Activated CD4-positive, alpha-beta T cell treated with anti-CD3 and anti-CD28 coated beads, Interleukin-2, amount 10 ng/mL, durations not matched to agents 7 days and 5 days (primary cell): ENCODE measurements at places on chromosomes 3 and 15. TPM values are rescaled to one million over a fixed set of nuclear protein-coding genes. Genes with fewer than 3 reads are reported as not detected.

Gene HIGD2B
- total RNA-seq: not detected

DNA sequence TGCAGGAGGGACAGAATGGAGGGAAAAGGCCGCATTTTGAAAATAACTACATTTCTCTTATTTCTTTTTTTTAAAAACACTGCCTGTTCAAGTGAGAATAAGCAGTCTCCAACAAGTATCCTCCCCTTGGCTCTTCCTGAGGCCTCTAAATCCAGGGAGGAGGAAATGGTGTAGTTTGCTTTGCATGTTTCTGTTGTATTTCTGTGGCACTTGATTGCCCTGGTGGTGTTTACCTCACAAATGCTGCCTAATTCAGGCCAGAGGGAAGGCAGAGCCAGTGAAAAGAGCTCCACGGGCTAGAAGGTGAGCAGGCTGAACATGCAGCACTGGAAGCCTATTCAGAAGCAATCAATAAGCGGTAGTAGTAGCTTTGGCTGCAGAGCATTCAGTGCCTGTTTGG is 149.3 kb upstream of the ATP11B start:
- no peaks in the 10 kb centered on the region for H3K4me1 ChIP-seq
- H3K4me3 ChIP-seq: no peak overlapping the region

Gene MESP2
- total RNA-seq: not detected

DNA sequence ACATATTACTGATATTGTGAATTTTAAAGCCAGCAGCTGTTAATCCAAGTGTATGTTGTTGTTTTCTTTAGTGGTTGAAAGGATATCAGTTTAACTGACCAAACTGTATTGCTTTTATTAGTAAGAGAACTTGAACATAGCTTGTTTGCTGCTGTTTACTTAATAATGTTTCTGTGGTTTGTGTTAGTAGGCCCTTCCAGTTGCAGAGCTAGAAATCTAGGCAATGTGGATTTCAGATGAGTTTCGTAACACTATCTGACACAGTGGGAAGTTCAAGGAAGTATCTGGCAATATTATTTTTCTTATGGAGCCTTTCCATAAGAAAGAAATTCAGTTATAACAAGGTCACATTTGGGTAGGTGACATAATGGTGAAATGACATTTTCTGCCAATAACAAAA is 18.5 kb downstream of the ZNF609 start:
- H3K27ac ChIP-seq: no peak overlapping the region
- peaks cover 16% of the 10 kb centered on the region for H3K36me3 ChIP-seq
- H3K4me3 ChIP-seq: no peak overlapping the region
- H3K4me1 ChIP-seq: peaks cover 25% of the 10 kb centered on the region

DNA sequence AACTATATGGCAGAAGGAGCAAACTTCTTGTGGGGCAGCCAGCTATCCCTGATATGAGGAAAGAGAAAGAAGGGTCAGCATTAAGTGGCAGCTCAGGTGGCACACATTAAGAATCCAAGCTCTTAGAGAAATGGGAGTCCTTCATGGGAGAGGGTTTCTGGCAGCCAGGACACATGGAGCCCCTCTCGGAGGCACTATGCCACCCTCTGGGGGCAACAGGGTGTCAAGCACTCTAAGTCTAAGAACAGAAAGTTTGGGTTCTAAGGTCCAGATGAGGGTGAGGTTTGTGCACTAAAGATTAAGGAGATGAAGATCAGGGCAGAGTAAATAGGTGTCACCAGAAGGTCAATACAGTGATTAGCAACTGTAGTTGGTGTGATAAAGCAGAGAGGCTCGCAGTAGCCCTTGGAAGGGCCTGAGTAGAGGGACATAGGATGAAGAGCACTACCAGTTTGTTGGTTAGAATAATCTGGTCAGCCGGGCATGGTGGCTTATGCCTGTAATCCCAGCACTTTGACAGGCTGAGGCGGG is 89.3 kb downstream of the ST6GAL1 start:
- peaks cover 47% of the 10 kb centered on the region for H3K36me3 ChIP-seq
- no peak for DNase-seq

GRCh38 chr3:104745313-104745712 is 621.4 kb upstream of the ALCAM start:
- no peaks in the 10 kb centered on the region for H3K27me3 ChIP-seq
- H3K4me1 ChIP-seq: no peaks in the 10 kb centered on the region
- H3K4me3 ChIP-seq: no peak overlapping the region
- no peak for DNase-seq
- H3K27ac ChIP-seq: no peak overlapping the region

Gene CFAP100
- total RNA-seq: not detected

- H3K27ac ChIP-seq: no peak overlapping the region
- no peak for DNase-seq
- peaks cover 83% of the 10 kb centered on the region for H3K36me3 ChIP-seq
These were observed 26.1 kb downstream of the EDEM1 start for GRCh38 chr3:5213574-5213966.

Gene LDHAL6B
- not detected for total RNA-seq

DNA sequence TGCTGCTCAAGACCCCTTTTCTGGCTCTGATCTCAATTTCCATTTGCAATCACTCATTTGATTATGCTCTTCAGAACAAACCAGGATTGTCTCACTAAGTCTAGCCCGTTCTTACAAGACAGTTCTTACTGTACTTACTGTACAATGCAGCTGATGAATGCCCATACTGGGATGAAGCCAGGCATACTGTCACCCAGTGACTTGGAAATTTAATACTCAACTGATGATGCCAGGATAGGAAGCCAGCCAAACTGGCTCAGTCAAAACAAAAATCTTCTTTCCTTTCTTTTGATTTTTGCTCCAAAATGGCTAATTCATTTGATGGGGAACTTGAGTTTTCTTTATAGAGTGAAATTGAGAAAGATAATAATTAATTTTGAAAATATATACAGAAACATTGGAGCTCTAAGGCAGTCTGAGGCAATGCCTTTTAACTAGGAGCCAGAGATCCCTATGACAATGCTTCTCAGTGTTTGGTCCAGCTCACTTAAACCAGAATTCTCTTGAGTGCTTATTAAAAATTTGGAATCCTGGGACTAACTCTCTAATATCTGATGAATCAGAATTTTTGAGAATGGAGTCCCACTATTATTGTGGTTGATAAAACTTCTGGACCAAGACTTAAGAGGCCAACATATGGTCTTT is 265.6 kb upstream of the THBS1 start:
- H3K4me1 ChIP-seq: no peaks in the 10 kb centered on the region
- no peaks in the 10 kb centered on the region for H3K36me3 ChIP-seq
- H3K27ac ChIP-seq: no peak overlapping the region
- no peak overlapping the region for H3K4me3 ChIP-seq

DNA sequence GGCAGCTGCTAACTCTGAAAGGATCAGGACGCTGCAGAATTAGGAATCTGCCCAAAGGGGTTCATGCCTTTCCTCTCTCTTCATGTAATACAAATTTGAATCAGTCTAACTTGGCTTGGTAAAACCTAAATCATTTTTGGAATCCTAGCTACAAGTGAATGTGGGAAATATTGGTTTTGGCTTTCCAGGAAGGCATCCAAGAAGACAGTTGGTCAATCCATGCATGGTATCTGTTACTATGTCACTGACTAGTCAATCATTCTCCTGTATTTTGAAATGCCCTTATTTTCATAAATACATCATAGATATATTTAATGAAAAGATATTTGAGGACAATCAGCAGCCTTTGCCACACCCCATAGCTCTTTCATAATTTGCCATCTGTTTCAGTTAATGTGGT is 7.5 kb upstream of the PLS1 start:
- H3K4me3 ChIP-seq: no peak overlapping the region
- peaks cover 33% of the 10 kb centered on the region for H3K27me3 ChIP-seq
- no peak overlapping the region for H3K27ac ChIP-seq
- no peaks in the 10 kb centered on the region for H3K4me1 ChIP-seq
- no peaks in the 10 kb centered on the region for H3K36me3 ChIP-seq
- DNase-seq: no peak
